ENCODE measurements at places on chromosomes 3 and 15.

- DNase-seq = no peak
Observed at GRCh38 chr3:64919934-64920333, 232.1 kb upstream of the ADAMTS9 start.

- DNase-seq = no peak
Observed at GRCh38 chr3:64687086-64687780, 567 bp downstream of the ADAMTS9 start.

DNA sequence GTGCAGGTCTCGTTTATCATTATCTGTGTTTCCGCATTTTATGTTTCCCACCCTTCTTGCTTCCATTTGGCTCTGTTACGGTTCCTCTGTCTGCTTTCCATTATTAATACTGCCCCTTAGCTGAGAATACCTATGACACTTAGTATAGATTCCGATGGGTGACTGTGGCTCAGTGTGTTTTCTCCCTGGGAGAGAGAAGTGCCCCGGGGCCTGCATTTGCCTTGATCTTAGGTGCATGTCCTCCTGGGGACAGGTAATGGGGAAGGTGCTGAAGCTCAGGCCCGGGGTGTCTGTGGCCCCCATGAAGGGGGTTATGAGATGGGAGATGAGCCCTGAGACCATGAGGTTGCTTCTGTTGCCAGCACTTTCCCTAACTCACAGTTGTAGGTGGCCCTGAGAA is 43.4 kb upstream of the PCSK6 start:
- no peak for DNase-seq

DNA sequence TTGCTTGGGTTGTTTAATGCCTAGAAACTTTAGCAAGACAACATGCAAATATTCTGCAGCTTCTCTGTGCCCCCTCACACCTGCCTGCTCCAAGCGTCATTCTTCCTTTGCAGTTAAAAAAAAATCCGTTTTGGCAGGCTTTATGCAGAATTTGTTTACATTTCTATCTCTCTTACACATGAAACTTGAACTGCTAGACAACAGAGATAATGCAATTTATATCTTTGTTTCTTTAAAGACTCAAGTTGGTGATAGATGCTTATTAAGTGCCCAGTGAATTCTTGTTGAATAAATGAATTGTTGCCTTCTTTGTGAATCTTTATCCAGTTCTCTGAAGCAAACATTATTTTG is 53.2 kb downstream of the CHST2 start:
- DNase-seq = no peak

DNA sequence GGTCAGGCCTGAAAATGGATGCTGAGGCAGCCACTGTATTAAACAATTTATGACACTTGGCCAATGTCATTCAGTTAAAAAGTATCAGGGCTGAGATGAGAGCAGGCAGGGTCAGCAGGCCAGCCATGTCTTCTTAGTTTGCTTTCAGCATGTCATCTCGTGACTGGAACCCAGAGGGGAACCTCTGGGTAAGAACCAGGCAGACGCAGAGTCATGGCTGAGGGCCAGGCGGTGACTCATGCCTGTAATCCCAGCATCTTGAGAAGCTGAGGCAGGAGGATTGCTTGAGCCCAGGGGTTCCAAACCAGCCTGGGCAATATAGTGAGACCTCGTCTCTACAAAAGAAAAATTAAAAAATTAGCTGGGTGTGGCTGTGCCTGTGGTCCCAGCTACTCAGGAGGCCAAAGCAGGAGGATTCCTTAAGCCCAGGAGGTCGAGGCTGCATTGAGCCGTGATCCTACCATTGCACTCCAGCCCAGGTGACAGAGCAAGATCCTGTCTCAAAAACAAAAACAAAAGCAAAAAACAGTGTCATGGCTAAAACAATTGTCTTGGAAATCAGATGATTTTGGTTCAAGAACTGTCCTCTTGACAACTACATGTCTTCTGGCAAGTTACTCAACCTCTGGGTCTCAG is 11.7 kb downstream of the BCL2L10 start:
- DNase-seq = peak; percentile 84

- no peak for DNase-seq
Observed at GRCh38 chr15:34973512-34973911, 4.0 kb upstream of the AQR start.

GRCh38 chr3:153070511-153070868 is 91.5 kb upstream of the RAP2B start:
- no peak for DNase-seq

GRCh38 chr3:111577798-111578685 is 17.1 kb downstream of the ZBED2 start:
- DNase-seq = no peak

DNA sequence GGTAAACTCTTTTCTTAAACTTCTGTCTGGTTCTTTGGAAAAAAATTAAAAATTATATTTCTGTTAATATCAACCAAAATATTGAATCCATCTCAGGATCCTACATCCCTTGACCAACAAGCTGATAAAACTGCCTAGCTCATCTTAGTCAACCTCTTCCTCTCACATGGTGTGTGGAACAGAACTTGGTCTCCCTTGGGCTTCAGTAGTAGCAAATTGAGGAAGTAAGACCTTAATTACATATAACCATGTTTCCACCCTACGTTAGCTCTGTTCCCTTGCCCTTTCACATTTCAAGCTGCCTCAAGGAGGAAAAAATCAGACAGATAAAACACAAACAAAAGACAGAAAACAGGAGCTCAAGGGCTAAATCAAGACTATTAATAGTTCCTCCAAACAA is 116.4 kb downstream of the GREM1 start:
- DNase-seq = no peak

DNA sequence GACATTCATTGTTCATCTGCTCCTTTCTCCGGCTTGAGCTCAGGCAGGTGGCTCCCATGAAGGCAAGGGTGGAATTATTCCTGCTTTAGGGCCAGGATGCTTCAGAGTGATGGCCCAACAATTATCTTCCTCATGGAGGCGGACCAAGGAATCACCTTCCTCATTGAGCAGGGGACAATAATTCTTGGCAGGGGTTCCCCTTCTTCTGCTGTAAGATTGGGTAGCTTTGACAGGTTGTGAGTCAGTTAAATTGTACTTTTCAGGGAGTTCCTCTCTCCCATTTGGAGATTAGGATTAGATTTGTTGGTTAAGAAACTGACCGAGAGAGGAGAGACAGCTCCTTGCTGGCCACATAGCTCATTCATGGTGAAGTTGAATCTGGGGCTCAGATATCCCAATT is 31.4 kb upstream of the CD47 start:
- DNase-seq = no peak

- DNase-seq = no peak
Observed at GRCh38 chr3:127091376-127091775, 101.6 kb upstream of the PRR23E start.

DNA sequence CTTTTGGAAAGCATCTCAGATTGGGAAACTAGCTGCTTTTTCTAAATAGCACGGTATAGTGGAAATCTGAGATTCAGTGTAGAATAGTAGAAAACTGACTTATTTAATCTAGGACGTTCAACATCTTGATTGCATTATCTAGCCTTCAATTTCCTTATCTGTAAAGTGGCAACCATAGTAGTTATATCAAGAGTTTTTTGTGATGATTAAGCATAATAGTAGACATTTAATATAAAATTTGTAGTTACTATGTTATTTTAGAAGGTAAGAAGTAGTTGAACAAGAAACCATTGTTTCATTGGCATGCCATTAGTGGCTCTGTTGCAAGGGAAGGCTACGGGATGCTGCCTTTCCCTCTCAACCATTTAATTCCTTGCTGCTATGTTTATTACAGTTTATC is 367.3 kb downstream of the NAALADL2 start:
- DNase-seq = no peak

GRCh38 chr3:158685159-158685558 is 12.7 kb upstream of the LXN start:
- DNase-seq = no peak

GRCh38 chr3:196992461-196993065 is 23.9 kb upstream of the PIGZ start:
- DNase-seq = peak; percentile 50

DNA sequence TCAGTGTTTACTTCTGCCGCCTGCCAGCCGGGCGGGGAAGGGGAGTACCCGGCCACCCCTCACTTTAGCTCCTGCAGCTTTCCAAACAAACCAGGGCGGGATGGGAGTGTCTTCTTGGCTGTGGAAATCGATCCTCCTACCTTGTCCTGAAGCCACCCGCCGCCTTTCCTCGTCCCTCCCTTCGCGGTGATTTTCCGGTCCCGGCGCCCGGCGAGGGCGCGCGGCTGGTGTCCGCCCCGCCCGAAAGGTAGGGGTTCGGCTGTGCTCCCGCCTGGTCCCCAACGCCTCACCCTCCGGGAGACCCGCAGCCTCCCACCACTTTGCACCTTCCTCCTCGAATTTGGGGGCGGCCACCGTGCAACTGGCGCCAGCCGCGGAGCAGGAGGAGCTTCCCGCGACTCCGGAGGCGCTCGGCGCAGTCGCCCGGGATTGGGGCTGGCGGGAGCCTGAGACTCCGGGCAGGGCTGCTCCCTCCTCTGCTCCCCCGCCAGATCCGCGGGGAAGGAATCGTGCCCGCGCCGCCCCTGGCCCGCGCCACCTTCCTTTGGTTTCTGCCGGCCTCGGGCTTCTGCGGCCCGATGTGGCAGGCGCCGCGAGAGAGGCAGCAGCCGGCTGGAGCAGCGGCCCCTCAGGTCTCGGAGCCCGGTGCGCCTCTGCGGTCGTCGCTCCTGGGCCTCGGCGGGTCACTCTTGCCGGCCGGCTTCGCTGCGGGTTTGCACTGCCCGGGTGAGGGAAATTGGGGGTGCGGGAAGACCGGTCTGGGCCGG is 30.7 kb upstream of the ST3GAL6 start:
- peak; percentile 82 for DNase-seq

Data from upper lobe of right lung (tissue), 1 donor.